ENCODE measurements at places on chromosomes 4 and X. TPM values are rescaled to one million over a fixed set of nuclear protein-coding genes. Genes with fewer than 3 reads are reported as not detected.

Gene USP9X
- 122 TPM for total RNA-seq

Gene SMPX
- 40.1 TPM for total RNA-seq

GRCh38 chrX:65300104-65300809 is 234.3 kb downstream of the LAS1L start:
- no peak for DNase-seq

GRCh38 chr4:111433441-111433840 is 711.8 kb upstream of the FAM241A start:
- DNase-seq = no peak

- no peak for DNase-seq
These were observed 179.0 kb downstream of the DHX15 start for GRCh38 chr4:24405341-24405740.

Measured in skin of body (tissue), 3 donors.